ENCODE measurements at places on chromosomes 5 and 9.
A peak's percentile ranks its signal among the peaks of the same experiment; 100 is the strongest.

- no peak for DNase-seq
Measured at GRCh38 chr5:143400541-143401226, 2.8 kb downstream of the NR3C1 start.

DNA sequence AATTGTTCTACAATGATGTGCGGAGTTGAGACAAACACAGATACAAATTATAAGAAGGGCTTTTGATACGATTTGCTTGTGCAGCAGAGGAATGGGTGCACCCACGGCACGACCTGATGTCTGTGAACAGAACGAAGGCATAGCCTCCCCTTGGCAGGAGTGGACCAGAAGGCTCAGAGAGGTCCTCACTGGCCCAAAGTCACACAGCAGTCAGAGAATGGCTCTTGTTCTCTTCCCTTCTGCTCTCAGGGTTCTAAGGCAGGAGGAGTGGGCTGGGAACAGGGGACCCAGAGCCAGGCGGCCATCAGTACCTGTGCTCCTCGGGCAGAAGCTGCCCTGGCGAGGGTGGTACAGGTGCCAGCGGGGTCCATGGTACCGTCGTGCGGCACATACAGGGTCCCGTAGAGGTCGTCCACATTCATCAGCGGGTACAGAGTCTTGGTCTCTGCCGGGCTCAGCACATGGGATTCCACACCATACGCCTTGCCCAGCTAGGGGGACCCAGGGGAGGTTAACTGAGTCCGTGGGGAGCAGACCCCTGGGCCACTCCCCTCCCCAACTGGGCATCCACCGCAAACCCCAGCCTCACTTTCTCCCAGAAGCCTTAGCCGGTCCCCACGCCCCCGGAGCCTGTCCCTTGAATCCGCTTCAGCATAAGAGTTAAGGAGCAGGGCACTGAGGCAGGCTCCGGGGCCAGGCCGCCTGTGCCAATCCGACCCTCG lies 7.0 kb downstream of the SARDH start:
- DNase-seq, result no peak

DNA sequence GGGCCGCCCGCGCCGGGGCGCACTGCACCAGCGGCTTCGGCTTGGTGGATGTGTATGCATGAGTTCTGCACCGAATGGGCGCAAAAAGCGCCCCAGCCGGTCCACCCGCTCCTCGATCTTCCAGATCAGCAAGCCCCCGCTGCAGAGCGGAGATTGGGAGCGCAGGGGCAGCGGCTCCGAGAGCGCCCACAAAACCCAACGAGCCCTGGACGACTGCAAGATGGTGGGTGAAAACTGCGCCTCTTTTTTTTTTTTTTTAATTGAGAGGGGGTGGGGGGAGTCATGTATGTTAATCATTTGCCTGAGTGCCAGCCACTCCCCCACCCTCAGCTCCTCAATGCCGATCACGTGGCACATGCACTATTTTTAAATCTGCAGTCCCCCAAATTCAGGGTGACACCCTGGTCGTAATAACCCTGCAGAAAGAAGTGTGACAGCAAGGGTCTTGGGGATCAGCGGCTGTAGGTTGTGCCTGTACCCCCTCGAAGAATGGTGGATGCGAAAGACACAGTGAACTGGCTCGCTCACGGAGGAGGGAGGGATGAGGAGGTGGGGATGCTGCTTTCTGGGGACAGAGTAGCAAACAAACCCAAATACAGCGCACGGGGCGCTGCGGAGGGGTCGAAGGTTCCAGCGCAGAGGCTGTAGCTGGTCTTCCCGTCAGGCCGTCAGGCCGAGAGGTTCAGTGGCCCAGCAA lies 900 bp downstream of the RGS7BP start:
- DNase-seq, result no peak

DNA sequence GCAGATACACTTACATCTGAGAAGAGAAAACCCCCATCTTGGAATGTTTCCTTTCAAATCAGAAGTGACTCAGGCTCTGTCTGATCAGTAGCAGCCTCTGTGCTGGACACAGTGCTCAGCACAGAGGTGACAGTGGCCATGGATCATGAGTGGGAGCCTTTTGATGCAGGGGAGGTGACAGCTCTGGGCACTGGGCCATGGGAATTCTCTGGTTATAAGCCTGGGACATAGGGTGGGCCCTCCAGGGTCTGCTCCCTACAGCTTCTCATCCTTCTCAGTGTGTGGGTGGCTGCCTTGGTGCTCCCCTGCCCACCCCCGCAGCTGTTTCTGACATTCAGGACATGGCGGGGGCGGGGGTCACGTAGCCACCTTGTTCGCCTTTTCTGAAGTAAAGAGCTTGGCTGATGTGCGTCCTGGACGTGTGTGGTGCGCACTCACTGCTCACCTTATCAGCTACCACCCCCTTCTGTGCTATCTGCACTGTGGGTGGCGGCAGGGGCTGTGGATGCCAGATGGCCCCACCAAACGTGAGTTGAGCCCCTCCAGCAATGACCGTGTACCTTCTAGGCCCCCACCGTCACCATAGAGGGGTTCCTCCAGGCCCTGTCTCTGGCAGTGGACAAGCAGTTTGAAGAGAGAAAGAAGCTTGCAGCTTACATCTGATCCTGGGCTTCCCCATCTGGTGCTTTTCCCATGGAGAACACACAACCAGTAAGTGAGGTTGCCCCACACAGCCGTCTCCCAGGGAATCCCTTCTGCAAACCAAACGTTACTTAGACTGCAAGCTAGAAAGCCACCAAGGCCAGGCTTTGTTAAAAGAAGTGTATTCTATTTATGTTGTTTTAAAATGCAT lies 24.0 kb downstream of the TRIP13 start:
- DNase-seq, result no peak

DNA sequence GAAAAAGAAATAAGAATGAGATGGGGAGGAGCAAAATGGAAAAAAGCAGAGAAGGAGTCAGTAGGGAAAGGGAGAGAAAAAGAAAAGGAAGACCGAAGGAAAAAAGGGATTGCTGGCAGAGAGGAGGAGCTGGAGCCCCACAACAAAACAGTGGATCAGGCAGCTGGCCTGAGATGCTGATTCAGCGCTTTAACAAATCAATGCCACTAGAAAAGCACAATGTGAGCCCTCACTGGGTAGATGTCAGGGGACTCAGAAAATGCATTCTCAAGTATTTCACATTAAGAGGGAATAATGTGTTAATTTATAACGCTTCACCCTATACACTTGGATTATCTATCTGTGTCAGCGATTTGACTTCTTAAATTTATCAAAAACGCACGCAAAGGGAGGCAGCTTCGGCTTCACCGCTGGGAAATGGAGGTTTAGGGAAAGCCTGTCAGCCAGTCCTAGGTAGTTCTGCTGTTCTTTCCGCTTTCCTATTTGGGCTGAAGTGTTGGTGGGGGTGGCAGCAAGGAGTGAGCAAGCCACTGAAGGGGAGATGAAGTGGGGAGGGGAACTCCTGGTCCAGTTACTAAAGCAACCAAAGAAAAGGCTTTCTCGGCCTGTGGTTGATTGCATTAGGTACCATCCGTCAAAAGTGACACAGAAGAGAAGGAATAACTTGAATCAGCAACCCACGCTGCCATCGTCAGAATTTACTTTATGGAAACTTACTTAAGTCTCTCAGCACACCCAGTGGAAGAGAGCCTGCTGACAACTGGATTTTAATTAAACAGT lies 161.6 kb downstream of the BNC2 start:
- no peak for DNase-seq

- DNase-seq, result no peak
Measured at GRCh38 chr9:114804505-114804904, 1.3 kb downstream of the TNFSF15 start.

DNA sequence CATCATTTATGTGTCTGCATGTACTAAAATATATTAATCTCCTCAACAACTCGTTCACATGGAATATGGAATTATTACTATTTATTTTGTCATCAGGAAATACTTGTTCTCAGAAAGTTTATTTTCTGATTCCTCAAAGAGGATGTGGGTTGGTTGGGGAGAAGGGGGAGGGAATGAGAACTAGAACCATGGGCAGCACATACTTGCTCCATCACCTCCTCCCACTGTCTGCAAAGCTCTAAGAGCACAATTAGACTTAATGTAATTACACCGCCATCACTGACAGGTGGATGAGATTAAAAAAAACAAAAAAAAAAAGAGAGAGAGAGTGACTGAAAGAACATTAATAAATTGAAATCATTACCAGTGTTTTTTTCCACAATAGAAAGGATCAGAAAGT lies 98.2 kb downstream of the OXCT1 start:
- DNase-seq, result no peak

DNA sequence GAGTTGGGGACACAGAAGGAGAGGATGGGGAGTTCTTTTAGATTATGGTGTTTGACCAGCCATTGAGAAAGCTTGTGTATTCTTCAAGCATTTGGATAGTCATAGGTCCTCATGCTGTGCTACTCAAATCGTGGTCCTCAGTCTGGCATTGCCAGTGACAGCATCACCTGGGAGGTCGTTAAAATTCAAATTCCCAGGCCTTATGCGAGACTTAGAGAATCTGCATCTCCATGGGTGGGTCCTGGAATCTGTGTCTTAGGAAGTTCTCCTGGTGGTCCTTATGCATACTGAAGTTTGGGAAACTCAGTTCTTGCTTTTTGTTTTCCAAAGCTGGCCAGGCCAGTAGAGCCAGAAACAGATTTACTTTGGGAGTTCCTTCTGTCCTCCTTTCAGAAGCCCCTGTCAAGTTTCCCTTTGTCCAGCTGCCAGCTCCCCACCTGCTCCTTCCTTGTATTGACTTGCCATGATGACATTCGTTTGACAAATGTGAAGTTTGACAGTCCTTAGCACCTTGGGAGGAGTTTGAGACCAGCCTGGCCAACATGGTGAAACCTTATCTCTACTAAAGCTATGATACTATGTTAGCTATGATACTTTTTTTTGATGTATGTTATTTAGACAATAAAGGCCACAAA lies 95.6 kb downstream of the PALM2AKAP2 start:
- DNase-seq, result no peak

GRCh38 chr5:139571966-139572365 lies 10.8 kb downstream of the UBE2D2 start:
- DNase-seq, result no peak

DNA sequence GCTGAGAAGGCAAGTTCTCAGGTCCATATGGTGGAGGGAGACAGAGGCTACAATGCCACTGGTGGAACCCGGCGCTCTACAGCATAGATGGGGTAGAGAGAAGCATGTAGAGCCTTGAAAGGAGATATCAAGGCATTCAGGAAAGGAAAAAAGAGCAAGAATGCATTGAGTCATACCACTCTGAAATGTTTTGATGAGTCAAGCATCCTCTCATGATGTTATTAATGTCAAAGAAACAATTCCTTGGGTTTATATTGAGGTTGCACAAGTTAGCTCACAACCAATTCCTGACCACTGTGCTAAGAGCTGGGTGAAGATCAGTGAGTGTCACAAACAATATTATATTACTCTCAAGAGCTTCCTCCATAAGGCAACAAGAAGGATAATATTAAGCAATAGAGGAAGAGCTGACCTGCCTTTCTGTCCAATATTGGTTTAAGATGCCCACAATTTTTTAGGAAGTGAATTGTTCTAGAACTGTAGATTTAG lies 178.0 kb downstream of the RFK start:
- no peak for DNase-seq

DNA sequence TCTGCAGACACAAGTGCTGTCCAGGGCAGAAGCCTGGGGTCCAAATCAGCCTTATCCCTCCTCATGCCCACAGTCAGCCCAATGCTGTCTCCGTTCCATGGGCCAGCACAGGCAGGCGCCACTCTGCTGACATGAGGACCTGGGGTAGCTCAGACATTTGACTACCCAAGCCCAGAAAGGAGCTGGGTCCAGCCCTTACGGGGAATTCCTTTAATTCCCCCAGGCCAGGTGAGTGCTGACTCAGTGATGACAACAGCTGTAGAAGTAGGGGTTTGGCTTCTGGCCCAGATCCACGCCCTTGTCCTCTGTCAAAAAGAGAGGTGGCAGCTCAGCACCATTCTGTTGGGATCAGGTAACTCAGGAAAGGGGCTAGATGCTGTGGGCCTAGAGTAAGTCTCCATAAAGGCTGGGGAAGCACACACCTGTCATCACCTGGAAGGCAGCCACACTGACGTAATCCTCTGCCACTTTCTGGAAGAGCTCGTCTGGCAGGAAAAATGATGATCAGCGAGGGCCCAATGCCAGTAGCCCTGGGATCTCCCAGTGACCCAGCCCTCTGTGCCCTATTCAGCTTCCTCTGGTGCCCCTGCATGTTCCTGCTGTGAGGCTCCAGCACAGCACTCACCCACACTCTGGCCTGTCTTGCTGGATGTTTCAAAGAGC lies 1.9 kb downstream of the RAB24 start:
- no peak for DNase-seq

- DNase-seq, result no peak
Measured at GRCh38 chr5:179729303-179729702, 3.3 kb upstream of the MAML1 start.

DNA sequence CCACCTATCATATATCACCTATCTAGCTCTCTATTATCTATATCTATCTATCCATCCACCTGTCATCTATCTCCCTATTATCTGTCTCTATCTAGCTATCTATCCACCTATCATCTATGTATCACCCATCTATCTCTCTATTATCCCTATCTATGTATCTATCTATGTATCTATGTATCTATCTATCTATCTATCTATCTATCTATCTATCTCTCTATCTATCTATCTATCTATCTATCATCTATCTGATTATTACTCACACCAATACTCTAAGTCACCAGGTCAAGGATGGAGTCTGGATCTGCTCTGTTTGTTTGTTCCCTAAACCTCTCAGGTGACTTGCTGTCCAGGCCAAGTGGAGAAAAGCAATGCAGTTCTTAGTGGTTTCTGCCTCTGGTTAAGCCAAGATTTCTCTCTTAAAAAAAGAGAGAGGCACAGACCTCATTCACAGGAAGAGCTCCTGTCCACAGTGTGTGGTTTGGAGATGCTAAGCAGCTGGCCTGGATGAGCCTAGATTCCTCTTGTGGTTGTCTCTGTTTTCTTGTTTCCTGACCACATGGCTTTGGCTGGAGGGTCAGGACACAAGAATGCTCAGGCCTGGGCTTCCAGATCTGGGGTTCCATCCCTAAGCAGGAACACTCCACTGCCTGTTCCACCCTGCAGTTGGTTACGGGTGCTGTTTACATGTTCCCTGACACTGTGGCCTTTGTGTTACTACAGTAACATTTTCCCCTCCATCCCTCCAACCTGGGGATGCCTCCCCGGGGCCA lies 133.4 kb downstream of the PHF2 start:
- no peak for DNase-seq

DNA sequence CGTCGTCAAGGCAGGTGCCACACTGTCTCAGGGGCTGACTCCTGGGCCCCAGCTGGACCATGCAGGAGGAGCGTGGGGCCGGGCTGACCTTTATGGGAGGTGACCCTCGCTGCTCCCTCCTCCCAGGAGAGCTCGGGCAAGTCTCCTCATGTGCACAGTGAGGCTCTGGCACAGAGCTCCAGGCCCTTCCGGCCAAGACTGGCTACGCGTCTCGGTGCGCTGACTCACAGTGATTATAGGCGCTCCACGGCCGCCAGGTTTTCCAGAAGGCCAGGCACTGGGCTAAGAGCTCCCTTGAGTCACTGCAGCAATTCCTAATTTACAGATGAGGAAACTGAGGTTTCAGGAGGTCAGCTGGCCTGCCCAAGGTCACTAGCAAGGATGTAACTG lies 47.4 kb downstream of the VAV2 start:
- DNase-seq, result no peak

GRCh38 chr9:93230185-93230584 lies 46.2 kb downstream of the WNK2 start:
- DNase-seq, result no peak

GRCh38 chr5:95818181-95819147 lies 4.1 kb downstream of the GLRX start:
- DNase-seq, result peak; percentile 33

GRCh38 chr9:116286297-116286696 lies 132.7 kb downstream of the PAPPA start:
- DNase-seq, result no peak
